Activated CD4-positive, alpha-beta T cell treated with anti-CD3 and anti-CD28 coated beads for 36 hours (primary cell): ENCODE measurements at places on chromosomes 12 and 14. TPM values are rescaled to one million over a fixed set of nuclear protein-coding genes. Genes with fewer than 3 reads are reported as not detected.
A peak's percentile ranks its signal among the peaks of the same experiment; 100 is the strongest.

DNA sequence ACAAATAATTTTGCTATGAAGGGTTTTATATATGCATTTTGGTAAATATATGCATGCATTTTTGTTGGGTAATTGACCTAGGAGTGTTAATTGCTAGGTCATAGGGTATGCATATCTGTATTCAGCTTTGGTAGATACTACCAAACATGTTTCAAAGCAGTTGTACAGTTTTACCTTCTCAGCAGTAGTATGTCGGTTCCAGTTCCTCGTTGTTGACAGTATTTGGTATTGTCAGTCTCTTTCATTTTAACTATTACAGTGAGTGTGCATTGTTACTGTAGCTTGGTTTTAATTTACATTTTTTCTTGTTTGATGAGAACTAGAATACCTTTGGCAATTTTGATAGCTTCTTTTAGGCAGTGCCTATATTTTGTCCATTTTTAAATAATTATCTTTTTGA, 98.9 kb downstream of the ARID2 start:
- no peak for DNase-seq

DNA sequence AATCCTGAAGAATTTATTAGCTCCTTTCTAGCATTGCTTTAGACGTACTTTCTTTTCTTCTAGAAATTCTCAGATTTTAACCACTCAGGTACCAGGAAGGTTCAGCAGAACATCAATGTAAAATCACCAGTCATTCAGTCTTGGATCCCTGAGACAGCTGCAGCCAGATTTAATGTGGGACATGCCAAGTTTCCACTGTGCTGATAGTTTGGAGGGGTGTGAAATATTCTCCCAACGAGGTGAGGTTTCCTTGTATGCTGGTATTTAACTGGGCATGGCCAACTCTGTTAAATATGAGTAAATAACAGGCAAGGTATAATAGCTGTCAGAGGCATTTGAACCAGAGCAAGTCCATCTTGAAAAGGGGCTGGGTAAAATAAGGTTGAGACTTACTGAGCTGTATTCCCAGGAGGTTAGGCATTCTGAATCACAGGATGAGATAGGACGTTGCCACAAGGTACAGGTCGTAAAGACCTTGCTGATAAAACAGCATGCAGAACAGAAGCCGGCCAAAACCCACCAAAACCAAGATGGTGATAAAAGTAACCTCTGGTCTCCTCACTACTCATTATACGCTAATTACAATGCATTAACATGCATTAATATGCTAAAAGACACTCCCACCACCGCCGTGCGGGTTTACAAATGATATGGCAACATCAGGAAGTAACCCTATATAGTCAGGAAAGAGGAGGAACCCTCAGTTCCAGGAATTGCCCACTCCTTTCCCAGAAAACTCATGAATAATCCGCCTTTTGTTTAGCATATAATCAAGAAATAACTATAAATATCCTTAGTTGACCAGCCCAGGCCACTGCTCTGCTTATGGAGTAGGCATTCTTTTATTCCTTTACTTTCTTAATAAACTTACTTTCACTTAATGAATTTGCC, 75.2 kb upstream of the RASSF8 start:
- no peak for DNase-seq

- no peak for DNase-seq
Measured at GRCh38 chr14:69092840-69093422, 60.0 kb downstream of the DCAF5 start.

The PNP gene
- total RNA-seq = 160 TPM

DNA sequence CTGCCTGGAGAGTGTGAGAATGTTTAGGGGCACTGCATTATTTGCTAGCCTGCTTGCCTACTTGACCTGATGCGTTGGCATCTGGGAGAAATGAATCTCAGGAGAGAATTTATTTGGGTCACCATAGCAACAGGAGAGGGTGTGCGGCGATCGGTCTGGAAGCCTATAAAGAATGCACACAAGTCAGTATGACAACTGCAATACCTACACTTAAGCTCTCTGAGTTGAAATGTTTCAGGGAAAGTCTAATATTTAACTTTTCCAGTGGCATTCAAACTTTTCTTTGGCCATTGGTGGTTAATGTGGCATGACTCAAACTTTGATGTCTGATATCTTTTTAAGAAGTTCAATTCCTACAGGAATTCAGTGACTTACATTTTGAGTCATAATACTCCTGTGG, 205.1 kb downstream of the NEDD1 start:
- DNase-seq = no peak

- peak; percentile 56 for DNase-seq
Measured at GRCh38 chr12:53995002-53995377, 5.0 kb upstream of the HOXC9 start.
